NCI-H1417 treated with DMSO at 0.1 percent for 48 hours (cell line): ENCODE measurements at places on chromosomes 3 and 15.

DNA sequence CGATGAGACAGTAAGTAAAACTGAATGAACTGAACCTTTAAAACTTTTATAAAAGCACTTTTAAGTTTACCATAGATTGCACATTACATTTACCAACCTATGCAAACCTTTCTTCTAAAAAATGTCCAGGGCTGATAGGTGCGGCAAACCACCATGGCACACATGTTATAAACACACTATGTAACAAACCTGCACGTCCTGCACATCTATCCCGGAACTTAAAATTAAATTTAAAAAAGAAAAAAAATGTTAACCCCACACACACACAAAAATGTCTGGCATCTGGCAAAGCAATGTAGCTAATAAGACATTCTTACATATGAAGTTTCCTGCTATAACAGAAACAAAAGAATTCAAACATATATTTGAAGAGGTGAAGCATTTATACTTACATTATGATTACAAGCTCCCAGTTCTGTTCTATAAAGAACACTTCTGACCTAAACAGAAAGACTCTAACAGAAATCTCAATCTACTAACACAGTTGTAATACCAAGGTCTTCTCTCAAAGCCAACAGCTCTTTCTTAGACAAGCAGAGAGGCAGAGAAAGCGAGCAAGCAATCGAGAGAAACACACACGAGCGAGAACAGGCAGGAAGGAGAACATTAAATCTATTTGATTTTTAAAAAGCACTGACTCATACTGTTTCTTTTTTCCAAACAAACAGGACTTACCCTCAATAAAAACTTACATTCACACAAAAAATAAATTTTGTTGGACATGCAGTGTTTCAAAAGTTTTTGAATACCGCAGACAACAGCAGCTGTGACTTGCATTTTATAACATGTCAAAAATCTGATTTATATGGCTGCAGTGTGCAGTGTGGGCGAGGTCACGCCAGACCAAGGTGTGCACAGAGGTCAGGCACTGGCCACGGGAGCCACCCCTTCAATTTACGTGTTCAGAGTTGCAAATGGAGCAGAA lies at the start of gene NRG4:
TSS of gene NRG4 (minus strand) at position 798 of the 925 bp plus-strand sequence. CDS start 1,194 bp downstream, outside the sequence.
- DNase-seq = no peak

DNA sequence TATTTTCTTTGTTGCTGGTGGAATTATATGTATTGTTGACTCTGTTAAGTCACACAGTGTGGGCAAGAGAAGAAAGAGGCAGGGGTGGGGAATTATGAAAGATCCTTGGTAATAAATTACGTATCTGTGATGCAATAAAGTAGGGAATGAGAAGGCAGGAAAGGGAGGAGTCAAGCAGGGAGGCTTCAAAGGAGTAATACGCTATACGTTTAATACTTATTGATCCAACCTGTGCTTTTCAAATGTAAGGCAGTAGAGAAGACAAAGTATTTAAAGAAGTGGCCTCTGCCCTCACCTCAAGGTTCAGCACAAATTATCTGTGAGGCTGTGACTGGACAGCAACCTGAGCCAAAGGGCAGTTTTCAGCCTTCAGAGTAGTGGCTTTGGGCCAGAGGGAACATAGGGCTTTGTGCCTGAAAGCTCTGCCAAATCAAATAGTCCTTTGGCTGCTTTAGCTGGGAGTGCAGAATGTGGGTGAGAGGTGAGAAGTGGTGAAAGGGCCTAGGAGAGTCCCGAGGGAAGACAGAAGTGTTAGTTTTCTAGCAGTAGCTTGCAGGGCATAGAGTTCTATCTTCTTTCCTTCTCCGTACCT lies 1.2 kb upstream of the PLIN1 start:
- DNase-seq = no peak

- DNase-seq = no peak
Observed at GRCh38 chr3:12681089-12681942, 17.4 kb upstream of the RAF1 start.

GRCh38 chr3:196712514-196713413 lies 587 bp downstream of the PIGX start:
- DNase-seq = no peak

DNA sequence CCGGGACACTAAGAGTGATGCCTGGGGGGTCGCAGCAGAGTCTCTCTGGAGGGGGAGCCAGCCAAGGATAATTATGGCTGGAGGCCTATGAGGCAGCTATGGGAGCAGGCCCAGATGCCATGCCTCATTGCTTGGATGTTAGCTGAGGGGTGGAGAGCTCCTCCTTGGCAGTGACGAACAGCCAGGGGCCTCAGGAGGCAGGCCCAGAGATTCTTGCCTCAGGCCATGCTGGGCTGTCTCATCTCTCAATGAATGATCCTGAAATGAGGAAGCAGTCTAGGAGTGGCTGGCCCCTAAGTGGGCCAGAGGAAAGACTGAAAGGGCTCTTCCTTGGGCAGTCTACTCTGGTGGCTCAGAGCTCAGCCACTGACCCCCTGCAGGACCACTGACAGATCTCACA lies 21.3 kb downstream of the KIF9 start:
- DNase-seq = no peak

GRCh38 chr15:67135494-67135893 lies 70.1 kb downstream of the SMAD3 start:
- no peak for DNase-seq

DNA sequence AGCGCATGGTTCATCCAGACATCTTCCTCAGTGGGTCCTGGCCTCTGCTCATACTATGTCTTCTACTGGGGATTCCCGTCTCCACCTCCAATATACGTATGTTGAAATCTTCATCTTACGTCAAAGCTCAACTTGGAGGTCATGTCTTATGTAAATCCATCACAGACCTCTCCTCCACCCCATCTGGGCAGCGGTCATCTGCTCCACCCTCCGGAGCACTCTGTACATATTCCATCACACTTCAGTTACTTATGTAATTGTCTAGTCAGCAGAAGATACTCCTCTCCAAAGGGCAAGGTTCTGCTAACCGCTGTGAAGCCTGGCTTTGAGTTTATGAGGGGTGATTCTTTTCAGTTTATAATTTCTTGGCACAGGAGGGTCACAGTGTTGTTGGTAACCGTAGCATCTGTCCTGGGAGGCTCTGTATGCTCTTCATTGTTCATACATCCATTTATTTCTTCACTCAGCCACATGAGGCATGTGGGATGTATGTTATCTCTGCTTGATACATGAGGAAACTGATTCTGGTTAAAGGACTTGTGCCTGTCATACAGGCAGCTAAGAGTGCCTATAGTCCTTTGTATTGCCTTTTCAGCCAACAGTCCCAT lies 22.1 kb downstream of the MAP2K1 start:
- DNase-seq = no peak

DNA sequence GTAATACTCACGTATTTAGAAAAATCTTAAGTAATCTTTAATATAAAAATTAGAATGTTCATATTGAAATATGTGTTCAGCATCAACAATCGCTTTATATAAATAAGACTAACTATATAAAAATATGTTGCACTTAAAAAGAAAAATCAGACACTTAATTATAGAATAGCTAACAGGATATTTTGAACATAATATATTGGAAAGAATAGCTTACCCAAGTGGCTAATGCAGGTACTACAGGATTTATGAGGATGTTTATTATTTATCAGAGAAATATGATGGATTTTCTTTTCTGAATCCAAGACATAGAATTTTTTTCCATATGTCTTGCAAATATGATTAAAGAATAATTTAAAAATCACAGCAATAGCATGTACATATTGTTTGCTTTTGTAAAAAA lies 567.9 kb upstream of the GBE1 start:
- DNase-seq = no peak

DNA sequence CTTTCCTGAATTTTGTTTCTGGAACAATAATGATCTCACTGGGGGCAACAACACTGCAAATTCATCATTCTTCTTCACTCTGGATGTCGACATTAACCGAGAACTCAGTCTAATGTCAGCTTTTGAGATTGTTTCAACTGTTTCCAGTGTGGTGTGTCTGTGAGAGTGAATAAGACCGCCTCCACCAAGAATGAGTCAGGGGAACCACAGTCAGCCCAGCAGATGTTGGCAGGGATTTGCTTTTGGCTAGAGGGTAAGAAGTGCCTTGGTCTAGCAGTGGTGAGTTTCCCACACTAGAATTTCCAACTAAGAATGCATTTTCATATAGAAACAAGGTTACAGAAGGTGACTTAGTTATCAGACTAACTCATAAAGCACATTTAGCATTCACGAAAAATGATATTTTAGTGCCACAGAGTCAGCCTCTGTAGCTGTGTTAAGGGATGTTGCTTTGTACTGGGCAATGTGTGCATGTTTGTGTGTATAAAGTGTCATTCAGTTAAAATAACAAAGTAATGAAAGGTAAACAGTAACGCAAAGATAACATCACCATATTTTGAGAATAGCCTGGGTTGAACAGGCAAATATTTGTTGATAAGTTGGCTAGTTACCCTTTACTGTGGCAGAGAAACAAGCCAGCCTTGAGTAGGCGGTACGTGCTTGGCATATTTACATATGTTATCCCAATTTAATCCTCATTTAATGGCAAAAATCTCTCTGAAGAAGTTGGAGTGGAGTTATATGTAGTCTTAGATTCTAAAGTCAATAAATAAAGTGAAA lies 33.8 kb downstream of the DRD3 start:
- DNase-seq = no peak

DNA sequence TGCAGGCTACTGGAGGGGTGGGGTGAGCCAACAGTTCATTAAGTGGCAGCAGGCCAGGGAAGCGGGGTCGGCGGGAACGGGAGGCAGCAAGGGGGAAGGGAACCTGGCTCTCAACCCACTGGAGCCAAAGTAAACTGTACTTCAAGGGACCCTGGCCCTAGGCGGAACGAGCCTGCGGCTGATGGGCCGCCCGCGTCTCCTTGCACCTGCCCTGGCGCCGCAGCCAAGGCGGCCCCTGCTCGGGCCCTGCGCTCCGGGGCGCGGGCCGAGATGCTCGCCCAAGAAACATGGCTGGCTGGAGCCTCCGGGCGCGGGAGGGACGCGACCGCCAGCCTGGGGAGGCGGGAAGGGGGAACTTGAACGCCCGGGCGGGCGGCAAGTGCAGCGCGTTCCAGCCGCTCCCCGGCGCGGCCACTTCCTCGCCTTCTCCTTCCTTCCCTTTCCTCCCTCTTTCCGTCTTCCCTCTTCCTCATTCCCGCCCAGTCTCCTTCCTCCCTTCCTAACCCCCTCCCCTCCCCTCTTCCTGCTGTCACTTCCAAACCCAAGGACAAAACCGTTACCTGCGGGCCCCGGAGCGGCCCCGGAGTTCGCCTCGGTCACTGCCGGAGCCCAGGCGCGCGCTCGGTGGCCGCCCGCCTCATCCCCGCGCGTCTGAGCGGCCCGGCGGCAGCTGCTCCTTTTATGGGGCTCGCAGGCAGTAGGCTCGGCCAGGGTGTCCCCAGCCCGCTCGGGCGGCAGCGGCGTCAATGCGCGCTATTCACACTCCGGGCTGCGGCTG lies 489.7 kb downstream of the MAGI1 start:
- no peak for DNase-seq

GRCh38 chr3:118628704-118629341 lies 405.8 kb downstream of the IGSF11 start:
- DNase-seq = no peak

- DNase-seq = no peak
Observed at GRCh38 chr3:149839896-149840295, 26.9 kb downstream of the RNF13 start.

DNA sequence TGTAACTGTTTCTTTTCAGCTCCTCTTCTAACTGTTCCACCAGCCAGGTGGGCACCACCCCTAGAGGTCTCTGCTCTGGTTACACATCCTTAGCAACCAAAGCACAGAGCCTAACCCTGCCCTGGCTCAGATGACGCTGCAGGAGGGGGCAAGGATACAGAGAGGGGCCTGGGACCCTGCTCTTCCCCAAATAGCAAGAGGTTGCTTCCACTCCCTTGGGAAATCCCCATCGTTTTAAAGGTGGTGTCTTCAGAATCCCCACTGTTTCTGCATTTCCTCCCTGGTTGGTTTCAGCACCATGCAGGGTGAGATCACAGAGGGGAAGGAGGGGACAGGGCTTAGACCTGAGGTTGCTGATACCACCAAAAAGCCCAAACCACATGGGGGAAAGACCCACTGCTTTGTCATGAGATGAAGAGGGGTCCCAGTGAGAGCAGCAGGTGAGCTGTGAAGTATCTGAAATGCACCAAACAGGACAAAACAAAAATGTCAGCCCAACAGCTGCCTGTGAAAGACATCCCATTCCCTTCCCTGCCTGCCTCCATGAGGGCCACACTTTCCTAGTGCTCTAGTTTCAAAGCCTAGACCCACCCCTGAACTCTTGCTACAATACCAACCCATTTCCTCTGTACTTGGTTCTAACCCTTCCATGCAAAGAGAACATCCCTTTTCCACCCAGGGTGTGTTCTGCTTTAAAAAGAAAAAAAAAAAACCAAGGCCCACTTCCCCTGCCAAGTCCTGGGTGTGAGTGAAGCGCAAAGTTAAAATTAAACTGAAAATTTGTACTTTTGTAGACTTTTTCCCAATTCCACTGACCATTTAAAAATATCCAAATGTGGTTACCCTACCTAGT lies 29.0 kb downstream of the ANP32A start:
- no peak for DNase-seq

DNA sequence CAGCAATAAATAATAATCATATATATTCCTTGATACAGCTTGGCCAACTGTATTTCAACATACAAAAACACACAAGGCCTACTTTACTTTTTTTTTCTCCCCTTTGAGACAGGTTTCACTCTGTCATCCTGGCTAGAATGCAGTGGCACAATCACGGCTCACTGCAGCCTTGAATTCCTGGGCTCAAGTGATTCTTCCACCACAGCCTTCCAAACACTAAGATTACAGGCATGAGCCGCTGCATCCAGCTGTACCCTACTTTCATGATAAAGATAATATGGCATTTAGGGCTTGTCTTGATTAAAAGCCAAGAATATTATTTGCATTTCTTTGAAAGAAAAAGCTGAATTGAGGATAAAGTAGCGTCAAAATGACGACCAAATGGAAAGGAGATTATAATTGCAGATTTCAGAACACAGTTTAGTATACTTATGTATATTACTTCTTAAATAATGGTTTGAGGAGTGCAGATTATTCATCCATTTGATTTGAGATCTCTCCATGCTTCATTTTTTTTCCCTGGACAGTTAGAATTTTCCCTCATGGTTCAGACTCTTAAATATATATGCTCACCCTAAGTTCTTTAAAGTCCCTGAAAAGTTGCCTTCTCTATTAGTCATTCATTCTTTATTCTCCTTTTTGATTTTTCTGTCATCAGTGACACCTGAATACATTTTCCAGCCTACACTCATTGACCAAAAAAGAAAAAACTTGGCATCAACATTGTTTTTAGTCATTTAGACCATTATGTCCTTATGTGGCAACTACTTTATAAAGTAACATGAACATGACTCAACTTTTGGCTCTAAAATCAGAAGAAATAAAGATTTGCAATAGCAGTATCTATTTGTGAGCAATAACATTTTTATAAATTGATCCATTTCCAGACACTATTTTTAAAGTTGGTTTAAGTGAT lies 48.5 kb upstream of the MLF1 start:
- DNase-seq = no peak

GRCh38 chr15:90336705-90337141 lies 15.4 kb upstream of the ZNF774 start:
- DNase-seq = no peak
